Germinal center (tissue), 1 donor: ENCODE measurements at places on chromosomes 1 and 21.

DNA sequence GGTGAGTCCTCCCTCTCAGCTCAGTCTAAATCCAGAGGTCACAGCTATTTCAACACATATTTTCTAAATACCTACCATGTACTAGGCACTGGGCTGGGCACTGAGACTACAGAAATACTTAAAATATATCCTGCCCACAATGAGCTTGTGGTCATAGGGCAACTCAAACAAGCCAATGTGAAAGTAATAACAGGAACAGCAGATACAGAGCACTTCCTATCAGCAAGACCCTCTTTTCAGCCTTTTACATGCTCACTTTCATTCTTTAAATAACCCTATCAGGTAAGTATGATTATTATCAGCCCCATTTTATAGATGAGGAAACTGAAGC is 71.9 kb downstream of the CD34 start:
- no peak for DNase-seq

DNA sequence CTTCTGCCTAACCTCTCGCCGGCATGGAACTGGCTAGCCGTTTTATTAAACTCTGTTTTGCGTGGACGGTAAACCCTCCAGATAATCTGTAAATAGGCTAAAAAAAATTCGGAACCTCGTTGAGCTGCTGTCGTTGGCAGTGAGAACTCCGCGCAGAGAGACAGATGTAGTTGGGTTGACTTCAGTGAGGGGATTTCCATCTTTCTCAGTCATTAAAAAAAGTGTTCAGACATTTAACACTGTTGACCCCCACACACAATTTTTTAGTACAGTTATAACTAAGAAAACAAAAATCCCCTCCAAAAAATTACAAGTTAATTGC is 464 bp downstream of the PARK7 start:
- DNase-seq: peak; percentile 38

- DNase-seq: no peak
These were observed 35.7 kb downstream of the TNFRSF8 start for GRCh38 chr1:12098786-12099185.

DNA sequence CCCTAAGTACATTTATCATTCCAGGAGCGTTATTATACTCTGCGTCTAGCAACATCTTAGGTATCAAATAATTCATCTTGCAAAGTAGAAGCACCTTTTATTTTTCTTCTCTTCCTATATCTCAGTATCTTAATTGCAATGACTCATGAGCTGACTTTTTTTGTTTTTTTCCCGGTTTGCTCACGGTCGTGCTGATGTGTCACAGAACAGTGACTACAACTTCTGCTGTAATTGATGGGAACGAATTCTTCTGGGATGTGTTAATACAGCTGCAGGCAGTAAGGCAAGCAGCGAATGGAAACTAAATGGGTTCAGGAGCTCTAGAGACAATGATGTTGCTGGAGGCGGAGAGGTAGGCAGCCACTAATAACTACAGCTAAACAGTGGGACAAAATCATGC is 89.8 kb upstream of the TMPRSS15 start:
- DNase-seq: no peak

DNA sequence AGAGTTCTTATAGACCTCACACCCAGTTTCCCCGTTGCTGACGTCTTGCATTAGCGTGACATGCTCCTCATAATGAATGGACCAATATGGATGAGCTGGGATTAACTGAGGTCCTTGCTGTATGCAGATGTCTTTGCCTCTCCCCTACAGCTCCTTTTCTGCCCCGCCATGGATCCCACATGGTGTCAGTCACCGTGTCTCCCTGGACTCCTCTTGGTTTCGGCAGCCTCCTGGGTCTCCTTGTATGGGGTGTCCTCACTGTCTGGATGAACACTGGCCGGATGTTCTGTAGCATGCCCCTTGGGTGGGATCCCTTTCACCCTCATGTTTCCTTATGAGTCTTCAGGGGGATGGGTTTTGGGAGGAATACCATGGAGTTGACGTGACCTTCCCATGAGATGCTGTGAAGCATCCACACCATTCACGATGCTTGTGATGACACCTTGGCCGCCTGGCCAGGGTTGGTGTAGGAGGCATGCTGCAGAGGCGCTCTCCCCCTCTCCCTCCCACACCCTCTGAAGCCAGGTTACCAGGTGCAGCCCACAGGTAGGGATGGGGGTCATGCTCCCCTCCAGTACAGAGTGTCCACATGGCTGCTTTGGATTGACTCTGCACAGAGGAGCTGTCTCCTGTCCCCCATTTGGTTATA is 4.4 kb downstream of the GJC2 start:
- no peak for DNase-seq

- DNase-seq: no peak
These were observed 7.2 kb upstream of the VSIG8 start for GRCh38 chr1:159869607-159870006.

- DNase-seq: no peak
These were observed 39.4 kb downstream of the KCNJ15 start for GRCh38 chr21:38295997-38296764.

- no peak for DNase-seq
These were observed 36.5 kb downstream of the YY1AP1 start for GRCh38 chr1:155651861-155652661.

- DNase-seq: no peak
These were observed 102.5 kb upstream of the KAZN start for GRCh38 chr1:14495996-14496395.
